ENCODE measurements at places on chromosomes 1 and 21. TPM values are rescaled to one million over a fixed set of nuclear protein-coding genes. Genes with fewer than 3 reads are reported as not detected.

GRCh38 chr1:207871117-207871649 is 39.7 kb downstream of the CD34 start:
- peaks cover 25% of the 10 kb centered on the region for H3K4me1 ChIP-seq
- H3K27ac ChIP-seq, result no peak overlapping the region
- H3K4me3 ChIP-seq, result no peak overlapping the region
- no peak for DNase-seq
- no peaks in the 10 kb centered on the region for H3K27me3 ChIP-seq

OR2T29 gene
- polyA plus RNA-seq, result not detected

GRCh38 chr1:56137090-56137489 is 442.3 kb downstream of the PLPP3 start:
- H3K36me3 ChIP-seq, result no peaks in the 10 kb centered on the region
- no peak overlapping the region for H3K27ac ChIP-seq
- H3K4me1 ChIP-seq, result peaks cover 6% of the 10 kb centered on the region
- H3K4me3 ChIP-seq, result no peak overlapping the region

DNA sequence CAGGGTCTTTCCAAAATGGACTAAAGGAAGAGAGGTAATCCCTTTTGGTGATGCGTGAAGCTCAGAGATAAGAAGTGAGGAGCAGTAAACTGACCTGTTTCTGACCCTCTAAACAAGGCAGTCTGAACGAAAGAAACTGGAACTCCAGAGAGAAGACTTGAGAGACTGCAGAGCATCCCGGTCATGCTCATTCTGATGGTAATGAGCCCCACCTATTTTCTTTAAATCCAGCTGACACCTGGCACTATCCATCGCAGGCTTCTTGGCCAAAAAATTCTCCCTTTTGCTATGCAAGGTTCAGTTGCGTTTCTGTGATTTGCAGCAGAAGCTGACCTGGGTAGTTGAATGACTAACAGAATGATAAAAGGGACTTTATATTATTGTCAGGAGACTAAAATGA is 105.9 kb upstream of the KCNK2 start:
- DNase-seq, result no peak
- no peaks in the 10 kb centered on the region for H3K4me1 ChIP-seq
- H3K36me3 ChIP-seq, result no peaks in the 10 kb centered on the region
- no peak overlapping the region for H3K27ac ChIP-seq
- H3K27me3 ChIP-seq, result no peaks in the 10 kb centered on the region

DNA sequence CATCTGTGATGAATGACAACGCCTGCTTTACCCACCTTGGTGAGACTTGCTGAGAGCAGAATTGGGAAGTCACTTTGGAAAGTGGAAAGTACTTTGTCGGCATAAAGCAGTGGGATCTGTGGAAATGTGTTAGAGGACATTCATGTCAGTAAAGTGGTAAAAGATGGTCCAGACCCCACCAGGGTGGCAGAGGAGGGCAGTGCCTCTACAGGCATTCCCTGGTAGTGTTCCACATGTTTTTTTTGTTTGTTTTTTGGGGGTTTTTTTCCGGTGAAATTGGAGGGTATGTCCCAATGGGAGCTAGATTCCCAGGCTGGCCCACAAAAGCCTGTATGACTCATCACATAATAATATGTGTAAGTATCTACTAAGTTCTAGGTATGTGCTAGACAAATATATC is 80.6 kb downstream of the ELAVL4 start:
- no peak overlapping the region for H3K4me3 ChIP-seq
- H3K36me3 ChIP-seq, result no peaks in the 10 kb centered on the region
- H3K4me1 ChIP-seq, result no peaks in the 10 kb centered on the region
- DNase-seq, result no peak
- H3K27ac ChIP-seq, result no peak overlapping the region

Measured in large intestine (tissue), 12 donors.